8988T (cell line): ENCODE measurements at places on chromosomes 4 and X.

DNA sequence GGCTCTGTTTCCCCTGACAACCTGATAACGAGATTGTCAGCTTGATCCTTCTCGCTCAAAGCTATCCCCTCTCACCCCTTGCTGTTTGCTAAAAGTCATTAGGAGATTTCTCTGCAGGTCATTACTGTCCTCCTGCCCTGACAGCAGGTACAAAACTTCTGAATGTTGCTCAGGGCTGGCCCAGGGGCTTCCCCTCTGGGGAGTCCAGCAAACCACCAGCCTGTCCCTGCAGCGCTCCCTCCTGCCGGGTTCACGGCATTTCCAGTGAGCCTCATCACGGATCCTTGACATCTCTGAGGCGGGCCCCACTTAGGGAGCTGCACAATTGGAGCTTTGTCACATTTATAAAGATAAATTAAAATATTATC is 5.2 kb upstream of the SORCS2 start:
- DNase-seq: no peak

DNA sequence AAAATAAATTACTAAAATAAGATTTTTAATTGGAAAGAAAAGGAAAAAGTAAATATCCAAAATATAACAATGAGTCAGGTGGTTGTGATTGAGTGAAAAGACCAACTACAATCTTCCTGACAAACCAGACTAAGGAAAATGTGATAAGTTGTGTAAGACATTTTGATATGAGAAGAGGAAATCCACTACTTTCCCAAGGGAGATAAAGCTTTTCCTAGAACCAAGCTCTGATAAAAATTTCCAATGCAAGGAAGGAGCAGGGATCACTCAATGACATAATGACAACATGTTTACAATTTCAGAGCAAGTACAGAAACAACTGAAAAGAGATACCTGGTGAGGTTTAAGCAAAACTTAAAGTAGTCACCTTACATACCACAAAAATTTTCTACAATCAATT is 305.1 kb upstream of the RASGEF1B start:
- no peak for DNase-seq

- no peak for DNase-seq
These were observed 4.0 kb downstream of the FAM114A1 start for GRCh38 chr4:38871593-38871992.

GRCh38 chrX:52034211-52034610 is 34.8 kb downstream of the MAGED4B start:
- DNase-seq: no peak

GRCh38 chrX:97987979-97988378 is 1104.3 kb downstream of the RPA4 start:
- DNase-seq: no peak
